ENCODE measurements at places on chromosomes 13 and 19. TPM values are rescaled to one million over a fixed set of nuclear protein-coding genes. Genes with fewer than 3 reads are reported as not detected.
A peak's percentile ranks its signal among the peaks of the same experiment; 100 is the strongest.

GRCh38 chr13:56351041-56351440 is 789.7 kb upstream of the PRR20A start:
- DNase-seq = no peak

- DNase-seq = no peak
These were observed 123.6 kb downstream of the UQCRFS1 start for GRCh38 chr19:29089315-29089870.

- DNase-seq = no peak
These were observed 150.9 kb downstream of the RGCC start for GRCh38 chr13:41608111-41608838.

GRCh38 chr13:70829748-70830147 is 721.5 kb upstream of the KLHL1 start:
- no peak for DNase-seq

GRCh38 chr13:27621116-27621365 is 651 bp upstream of the POLR1D start:
- DNase-seq = no peak

DNA sequence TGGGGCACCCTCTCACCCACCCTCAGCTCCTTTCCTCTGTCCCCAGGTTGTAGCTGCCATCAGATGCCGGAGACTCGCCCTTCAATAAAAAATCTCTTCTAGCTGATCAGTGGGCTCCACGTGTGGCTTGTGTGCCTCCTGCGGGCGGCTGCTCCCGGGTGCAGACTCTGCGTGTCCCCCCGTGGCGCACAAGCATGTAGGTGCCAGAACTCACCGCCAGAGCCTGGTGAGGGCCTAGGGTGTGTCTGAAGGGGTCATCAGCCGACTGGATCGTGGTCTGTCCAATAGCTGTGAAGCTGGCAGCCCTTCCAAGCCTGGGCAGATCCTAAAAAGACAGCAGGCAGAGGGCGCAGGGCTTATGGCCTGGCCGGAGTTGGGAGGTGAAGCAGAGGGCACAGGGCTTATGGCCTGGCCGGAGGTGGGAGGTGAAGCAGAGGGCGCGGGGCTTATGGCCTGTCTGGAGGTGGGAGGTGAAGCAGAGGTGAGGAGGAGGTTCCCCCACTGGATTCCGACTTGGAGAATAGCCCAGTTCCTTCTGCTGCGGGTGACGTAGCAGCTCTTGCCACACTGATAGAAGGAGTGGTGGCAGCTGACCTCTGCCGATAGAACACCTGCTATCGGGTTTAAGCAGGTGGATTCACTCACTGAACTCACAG is 11.7 kb downstream of the NOP53 start:
- DNase-seq = no peak

DNA sequence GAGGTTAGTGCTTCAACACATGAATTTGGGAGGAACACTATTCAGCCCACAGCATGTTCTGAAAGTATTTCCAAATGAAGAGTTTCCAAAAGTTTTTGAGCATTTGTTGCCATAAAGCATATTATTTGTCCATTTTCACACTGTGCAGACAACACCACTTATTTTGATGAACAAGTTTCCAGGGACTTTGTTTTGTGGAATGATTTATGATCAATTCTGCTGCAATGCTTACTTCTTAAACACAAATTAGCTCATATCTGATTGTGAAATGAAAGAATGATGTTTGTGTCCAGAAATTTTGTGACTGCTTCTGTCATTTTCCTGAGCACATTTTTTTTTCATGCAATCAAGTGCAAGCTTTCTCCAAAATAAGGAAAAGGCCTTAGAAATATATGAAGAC is 205.3 kb downstream of the RAP2A start:
- DNase-seq = no peak

GRCh38 chr19:43318203-43318602 is 35.3 kb upstream of the CD177 start:
- DNase-seq = no peak

- no peak for DNase-seq
These were observed 38.4 kb downstream of the GNG7 start for GRCh38 chr19:2663920-2664571.

DNA sequence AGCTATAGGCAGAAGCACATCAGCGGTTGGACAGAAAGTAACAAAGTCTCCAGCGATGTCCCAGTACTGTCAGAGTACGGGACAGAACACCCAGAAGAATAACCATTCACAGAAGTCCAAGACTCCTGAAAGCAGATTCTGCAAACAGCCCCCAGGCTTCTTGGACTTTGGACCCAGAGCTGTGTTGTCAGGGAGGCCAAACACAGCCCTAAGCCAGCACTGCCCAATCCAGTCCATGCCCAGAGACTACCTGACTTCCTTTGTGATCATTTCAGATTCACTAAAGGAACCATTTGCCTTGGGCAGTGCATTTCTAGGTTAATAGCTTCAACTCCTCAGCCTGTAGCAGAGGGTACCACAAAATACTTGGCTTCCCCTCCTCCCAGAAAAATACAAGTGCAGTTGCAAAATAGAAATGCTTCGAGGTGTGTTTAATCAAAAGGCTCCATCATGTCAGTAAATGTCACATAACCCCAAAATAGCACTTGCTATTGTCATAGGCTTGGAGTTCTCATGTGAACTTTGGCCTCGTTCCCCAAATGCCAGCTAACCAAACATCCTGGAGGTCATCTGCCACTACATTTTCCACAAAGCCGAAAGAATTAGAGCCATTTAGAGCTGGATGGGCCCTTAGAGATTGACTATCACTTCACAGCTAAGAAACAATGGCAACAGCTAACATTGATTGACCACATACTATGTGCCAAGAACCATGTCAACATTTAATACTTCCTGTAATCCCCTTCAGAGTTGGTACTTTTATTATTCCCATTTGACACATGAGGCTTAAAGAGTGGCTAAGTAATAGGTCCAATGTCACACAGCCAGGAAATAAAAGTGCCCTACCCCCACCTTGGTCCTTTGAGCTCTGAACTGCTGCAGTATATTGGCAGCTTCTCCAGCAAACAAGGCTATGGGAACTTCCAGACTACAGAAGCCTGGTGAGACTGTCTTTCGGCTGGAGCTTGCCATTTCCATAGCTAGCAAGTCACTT is 329.9 kb downstream of the FOXO1 start:
- DNase-seq = no peak

GRCh38 chr13:108433976-108434755 is 164.6 kb downstream of the TNFSF13B start:
- DNase-seq = no peak

DNA sequence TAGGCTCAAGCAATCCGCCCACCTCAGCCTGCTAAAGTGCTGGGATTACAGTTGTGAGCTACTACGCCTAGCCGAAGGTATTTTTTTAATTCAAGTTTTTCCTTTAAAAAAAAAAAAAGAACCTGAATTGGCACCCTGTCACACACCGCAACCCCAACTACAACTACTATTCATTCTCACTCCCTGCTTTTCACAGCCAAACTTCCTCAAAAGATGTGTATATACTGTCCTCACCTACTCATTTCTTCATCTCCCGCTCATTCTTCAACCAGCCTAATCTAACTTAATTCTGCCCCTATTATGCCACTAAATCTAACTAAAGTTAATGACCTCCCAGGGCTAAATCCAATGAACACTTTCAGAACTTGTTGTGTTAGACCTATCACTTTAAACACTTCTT is 12.7 kb upstream of the WBP4 start:
- DNase-seq = no peak

- DNase-seq = peak; percentile 43
These were observed 60.1 kb upstream of the MYCBP2 start for GRCh38 chr13:77386880-77387606.

GRCh38 chr19:1474765-1475351 is 4.2 kb downstream of the C19orf25 start:
- no peak for DNase-seq

- DNase-seq = no peak
These were observed 124.0 kb downstream of the STOML3 start for GRCh38 chr13:38866649-38867048.

GRCh38 chr19:17968362-17968761 is 1.5 kb downstream of the KCNN1 start:
- no peak for DNase-seq

DNA sequence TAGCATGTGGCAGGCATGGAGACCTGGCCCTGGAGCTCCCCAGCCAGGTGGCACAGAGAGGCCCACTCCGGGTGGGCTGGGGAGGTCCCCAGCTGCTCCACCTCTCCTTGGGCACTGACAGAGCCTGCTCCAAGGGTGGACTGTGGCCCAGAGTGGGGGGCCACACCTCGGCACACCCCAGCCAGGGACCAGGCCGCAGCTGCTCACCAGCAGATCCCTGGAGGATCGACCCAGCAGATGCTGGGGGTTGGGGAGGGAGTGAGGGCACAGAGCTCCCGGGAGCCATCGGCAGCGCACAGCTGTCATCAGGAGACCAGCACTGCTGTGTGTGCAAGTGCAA is 72.0 kb upstream of the KCTD15 start:
- no peak for DNase-seq

GRCh38 chr13:50893211-50893852 is 16.3 kb upstream of the RNASEH2B start:
- peak; percentile 37 for DNase-seq

DNA sequence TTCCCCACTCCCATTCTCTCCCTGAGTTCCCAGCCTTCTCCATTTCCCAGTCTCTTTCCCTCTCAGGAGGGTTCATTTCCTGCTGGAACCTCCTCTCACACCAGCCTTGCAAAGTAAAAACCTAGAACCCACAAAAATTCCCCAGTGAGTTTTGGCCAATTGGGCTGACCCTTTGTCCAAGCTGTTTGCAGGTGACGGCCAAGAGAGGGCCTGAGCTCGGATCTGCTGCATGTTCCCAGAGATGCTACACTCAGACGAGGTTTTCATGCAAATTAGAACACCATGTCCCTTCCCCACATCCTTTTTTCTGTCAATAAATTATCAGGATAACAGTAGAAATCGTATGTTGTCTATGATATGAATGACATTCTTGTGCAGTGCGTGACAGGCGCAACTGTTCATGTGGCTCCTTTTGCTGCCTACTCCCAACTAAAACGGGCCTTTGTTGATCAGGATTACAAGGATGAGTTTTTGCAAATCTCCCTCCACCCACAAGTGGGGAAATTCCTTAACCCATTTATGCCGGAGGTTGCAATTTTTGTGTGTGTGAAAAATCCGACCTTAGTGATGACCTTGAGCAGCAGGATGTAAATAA is 149.5 kb downstream of the CACNA1A start:
- no peak for DNase-seq

DNA sequence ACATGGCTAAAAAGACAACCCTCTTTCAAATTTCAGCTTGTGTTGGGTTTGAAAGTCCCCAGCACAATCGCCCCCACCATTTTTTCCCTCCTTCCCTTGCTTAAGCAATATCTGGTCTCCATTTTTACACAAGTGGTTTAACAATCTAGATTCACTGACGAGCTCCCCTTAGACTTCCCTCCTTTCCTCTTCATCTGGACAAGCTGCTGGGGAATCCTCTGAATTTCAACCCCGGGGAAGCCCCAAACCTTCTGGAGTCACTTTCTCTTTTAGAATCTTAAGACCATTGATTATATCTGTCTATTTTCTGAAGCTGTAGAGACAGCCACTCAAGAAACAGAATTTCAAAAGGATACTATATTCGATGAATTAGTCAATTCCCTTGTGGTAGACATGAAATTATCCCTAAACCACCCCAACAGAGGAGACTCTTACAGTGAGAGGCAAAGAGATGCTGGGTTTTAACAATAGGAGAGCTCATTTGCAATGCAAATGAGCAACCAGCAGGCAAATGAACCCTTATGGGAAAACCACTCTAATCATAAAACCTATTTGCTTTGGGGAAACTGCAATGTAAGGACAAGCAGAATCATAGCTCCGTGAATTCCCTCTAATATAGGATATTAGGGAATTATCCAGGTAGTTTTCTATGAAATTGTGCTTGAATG is 78.9 kb downstream of the TEX26 start:
- no peak for DNase-seq

- DNase-seq = no peak
These were observed 833 bp downstream of the GAMT start for GRCh38 chr19:1400281-1401137.

- DNase-seq = no peak
These were observed 6.4 kb upstream of the KLK6 start for GRCh38 chr19:50975766-50976165.

DNA sequence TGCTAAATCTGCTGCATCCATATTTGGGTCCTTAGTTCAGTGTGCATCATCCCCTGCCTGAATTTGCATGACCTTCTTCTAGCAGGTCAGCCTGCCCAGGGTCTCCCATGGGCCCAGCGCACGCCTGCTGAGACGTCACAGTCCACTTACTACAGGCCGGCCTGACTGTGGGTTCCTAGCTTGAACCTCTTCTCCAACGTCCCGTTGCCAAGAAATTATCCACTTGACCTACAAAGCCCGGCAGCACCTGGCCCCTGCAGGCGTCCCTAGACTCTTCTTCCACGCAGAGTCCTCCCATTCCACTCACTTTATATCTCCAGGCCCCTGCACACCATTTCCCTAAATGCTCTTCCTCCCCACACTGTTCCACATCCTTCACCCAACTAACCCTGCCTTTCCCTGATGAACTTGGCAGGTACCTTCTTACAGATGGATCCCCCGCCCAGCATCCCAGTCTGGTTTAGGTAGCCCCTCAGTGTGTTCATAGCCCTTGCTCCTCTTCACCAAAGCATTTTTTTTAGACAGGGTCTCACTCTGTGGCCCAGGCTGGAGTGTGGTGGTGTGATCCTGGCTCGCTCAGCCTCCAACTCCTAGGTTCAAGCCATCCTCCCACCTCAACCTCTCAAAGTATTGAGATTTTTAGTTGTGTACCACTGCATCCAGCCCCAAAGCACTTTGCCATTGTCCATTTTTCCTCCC is 155.0 kb upstream of the SOX1 start:
- no peak for DNase-seq

DNA sequence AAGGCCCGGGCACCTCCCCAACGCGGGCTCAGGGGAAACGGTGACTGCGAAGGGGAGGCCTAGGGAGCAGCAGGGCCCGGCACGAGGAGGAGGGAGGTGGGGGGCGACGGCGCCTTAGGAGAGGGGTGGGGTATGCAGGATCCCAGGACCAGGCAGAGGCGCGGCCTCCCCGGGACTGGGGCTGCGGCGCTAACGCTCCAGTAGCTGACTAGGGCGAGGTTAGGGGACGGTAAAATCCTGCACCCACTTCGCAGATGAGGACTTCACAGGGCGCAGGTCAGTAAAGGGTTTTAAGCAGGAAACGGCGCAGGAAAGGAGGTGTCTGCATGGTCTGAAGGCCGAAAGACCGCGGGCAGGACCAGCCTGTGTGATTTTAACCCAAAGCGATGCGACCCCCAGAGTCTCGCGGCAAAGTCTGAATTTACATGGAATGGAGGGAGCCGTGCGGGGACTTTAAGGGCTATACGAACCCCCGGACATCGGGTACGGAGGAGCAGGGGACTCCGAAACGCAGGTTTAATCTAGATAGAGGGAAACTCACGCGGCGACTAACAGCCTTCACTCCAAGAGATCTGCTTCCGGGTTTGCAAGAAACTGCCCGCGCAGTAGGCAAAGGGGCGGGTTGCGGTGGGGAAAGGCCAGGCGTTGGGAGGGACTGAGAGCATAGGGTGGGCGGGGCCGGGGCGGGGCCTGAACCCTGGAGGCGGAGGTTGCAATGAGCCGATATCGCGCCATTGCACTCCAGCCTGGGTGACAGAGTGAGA is at the start of gene ZNF665:
TSS of gene ZNF665 (minus strand) at position 588 of the 764 bp plus-strand sequence. CDS start 10,460 bp downstream, outside the sequence.
- peak; percentile 84 for DNase-seq

Gene ADAT3
- total RNA-seq = 1.7 TPM

Gene ZNF790
- total RNA-seq = 9.2 TPM

Gene ZNF431
- total RNA-seq = 1.5 TPM

Gene PSG6
- total RNA-seq = 0.17 TPM

Gene PCDH17
- total RNA-seq = under 0.01 TPM

Gene PGLYRP1
- total RNA-seq = not detected

Gene ZNF729
- not detected for total RNA-seq

Gene TMC4
- 0.26 TPM for total RNA-seq
